Stimulated activated CD4-positive, alpha-beta T cell treated with anti-CD3 and anti-CD28 coated beads, Interleukin-12 subunit alpha, Interleukin-12 subunit beta, amount 100 ng/mL, for 24 hours (primary cell): ENCODE measurements at places on chromosomes 7 and 10.
A peak's percentile ranks its signal among the peaks of the same experiment; 100 is the strongest.

DNA sequence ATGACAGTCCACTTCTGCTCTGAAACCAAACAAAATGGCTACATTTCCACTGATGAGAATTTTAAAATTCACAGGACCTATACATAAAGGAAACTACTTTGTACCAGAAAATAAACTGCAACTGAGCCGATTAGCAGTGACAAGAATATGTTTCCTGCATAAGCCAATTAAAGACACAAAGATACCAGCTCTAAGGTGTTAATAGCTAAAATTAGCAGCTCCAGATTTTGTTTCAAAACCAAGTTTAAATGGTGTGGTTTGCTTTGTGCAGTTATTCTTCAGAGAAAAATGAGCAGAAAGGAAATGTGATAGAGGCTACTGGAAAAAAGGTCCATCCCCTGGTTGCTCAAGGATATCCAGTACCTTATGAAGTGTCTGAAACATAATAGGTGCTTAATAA, 123.2 kb downstream of the ANK3 start:
- DNase-seq = no peak

- no peak for DNase-seq
Measured at GRCh38 chr10:23291551-23292334, 52.9 kb downstream of the C10orf67 start.

DNA sequence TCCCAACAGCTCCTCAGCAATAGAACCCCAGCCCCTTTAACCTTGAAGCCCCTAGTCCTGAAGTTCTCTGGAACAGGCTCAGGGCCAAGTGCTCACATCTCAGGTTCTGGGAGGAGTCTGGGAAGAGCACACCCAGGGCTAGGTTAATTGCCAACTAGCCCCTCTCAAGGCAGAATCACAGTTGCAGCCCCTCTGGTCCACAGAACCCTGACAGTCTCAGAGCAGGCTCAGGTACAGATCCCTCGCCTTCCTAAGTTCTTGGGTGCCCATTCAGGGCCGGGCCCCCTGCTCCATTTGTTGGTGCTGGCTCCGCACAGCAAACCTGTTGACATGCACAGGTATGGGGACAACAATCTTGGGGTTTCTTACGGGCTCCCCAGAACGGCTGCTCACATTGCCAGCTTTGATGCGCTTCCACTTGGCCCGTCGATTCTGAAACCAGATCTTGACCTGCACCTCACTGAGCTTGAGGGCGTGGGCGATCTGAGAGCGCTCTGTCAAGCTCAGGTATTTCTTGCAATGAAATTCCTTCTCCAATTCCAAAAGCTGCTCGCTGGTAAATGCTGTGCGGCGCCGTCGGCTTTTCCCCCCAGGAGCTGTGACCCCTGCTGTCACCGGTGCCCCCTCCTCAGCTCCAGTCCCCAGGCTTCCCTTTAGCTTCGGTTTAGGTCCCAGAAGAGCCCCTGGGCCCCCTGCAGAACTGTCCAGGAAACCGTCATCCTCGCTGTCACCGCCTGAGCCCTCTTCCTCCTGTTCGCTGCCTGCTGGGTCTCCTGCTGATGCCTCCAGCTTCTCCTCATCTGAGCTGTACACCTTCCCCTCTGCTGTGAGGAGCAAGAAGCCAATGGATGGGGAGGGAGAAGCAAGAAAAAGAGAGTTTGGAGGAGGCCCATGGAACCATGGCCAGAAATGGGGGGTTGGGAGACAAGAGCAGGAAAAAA, 18.9 kb downstream of the GBX1 start:
- no peak for DNase-seq

DNA sequence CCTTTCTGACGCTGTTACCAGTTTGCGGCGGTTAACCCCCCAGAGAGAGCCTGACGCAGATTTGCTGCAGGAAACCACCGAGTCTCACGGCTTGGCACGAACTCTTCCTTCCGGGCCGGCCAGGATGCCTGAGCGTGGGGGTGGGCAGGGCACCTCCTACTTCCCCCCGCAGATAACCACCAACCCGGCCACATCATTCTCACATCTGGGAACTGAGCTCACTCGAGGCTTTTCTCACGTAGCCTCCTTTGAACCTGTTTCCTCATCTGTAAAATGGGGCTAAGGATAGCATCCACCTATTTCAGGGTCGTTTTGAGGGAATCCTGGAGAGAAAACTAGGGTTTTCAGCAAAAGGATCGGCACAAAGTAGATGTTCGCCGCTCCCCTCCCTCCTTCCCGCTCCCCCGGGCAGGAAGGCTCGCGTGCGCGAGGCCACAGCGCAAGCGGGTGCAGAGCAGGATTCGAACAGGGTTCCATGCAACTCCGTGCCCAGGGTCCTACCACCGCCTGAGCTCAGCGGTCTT, 23.6 kb downstream of the DDIT4 start:
- peak; percentile 90 for DNase-seq

- no peak for DNase-seq
Measured at GRCh38 chr10:79254333-79255006, 92.8 kb upstream of the PPIF start.

- peak; percentile 35 for DNase-seq
Measured at GRCh38 chr7:39414224-39415035, 151.8 kb upstream of the YAE1 start.

DNA sequence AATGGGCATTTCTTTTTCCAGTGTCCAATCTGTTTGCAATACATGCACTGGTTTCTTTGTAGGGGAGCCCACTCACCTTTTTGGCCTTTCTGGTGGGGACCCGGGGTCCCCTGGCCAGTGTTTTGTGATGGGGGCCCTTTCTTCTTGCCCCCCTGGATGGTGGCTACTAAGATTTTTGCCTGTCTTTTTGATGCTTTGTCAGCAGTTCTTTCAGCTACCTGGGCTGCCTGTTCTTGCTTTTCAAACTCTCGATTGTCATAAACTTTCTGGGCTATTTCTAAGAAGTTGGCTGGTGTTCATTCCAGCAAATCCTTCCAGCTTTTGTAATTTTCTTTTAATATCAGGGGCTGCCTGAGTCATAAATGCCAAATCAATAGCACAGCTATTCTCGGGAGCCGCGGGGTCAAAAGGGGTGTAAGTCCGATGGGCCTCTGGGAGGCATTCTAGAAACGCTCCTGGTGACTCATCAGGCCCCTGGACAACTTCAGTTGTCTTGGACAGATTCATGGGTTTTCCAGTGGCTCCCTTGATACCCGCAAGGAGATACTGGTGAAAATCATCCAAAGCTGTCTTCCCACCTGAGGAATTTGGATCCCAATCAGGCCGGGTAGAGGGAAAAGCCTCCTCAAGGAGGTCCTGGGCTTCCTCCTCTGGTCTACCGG, 79.0 kb downstream of the PRR15 start:
- no peak for DNase-seq

GRCh38 chr10:48672596-48673265, 11.9 kb upstream of the WDFY4 start:
- DNase-seq = no peak
